ENCODE measurements at places on chromosomes 2 and 18. TPM values are rescaled to one million over a fixed set of nuclear protein-coding genes. Genes with fewer than 3 reads are reported as not detected.

Gene ANKRD30B
- polyA plus RNA-seq: 0.10 TPM

Gene RTP5
- 0.07 TPM for polyA plus RNA-seq

Gene CABLES1
- polyA plus RNA-seq: 11.1 TPM

Gene APOB
- polyA plus RNA-seq: 863 TPM

- DNase-seq: no peak
Measured at GRCh38 chr2:17857021-17857420, 21.4 kb upstream of the KCNS3 start.

Gene AGBL5
- 28.3 TPM for polyA plus RNA-seq

Gene FSHR
- polyA plus RNA-seq: not detected

GRCh38 chr2:180577567-180577966 lies 402.8 kb upstream of the UBE2E3 start:
- DNase-seq: no peak

- DNase-seq: no peak
Measured at GRCh38 chr18:5419030-5419429, 123.5 kb upstream of the ZBTB14 start.

Gene KCNG2
- 0.46 TPM for polyA plus RNA-seq

- peak; percentile 30 for DNase-seq
Measured at GRCh38 chr18:11268741-11269233, 119.4 kb upstream of the PIEZO2 start.

DNA sequence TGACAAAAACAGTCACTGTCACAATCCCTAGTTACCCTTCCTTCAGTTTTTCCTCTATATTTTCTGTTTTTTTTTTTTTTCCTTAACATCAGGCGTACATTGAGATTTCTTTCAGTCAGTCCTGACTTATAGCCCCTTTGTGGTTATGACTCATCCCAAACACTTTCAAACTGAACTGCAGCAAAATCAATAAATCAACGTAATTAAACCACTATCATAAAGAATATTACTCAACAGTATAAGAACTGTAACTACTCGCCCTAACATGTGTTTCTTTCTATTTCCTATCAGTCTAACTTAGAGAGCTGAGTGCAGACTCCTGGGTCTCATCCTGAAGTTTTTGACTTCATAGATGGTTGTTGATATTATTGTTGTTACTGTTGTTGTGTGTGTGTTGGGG lies 523.5 kb downstream of the LRRTM4 start:
- no peak for DNase-seq

GRCh38 chr2:62573936-62574335 lies 67.9 kb upstream of the TMEM17 start:
- DNase-seq: no peak

DNA sequence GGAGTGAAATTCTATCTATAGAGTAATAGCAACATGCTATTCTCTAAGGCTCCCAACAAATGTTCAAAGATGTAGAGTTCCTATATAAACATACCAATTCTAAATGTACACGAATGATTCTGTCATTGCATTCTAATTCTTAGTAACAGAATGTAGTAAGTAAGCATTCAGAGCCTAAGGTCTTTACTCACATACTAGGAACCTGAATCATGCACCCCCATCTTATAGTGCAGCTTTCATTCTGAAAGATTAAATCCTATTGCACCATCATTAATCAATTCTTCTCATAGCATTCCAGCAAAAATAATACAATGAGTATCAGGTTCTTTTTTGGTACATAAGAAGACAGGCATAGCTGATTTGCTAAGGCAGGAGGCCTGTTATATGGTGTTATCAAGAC lies 230.0 kb downstream of the NCKAP5 start:
- DNase-seq: no peak

GRCh38 chr2:168490015-168490874 lies 34.2 kb downstream of the CERS6 start:
- DNase-seq: peak; percentile 89

DNA sequence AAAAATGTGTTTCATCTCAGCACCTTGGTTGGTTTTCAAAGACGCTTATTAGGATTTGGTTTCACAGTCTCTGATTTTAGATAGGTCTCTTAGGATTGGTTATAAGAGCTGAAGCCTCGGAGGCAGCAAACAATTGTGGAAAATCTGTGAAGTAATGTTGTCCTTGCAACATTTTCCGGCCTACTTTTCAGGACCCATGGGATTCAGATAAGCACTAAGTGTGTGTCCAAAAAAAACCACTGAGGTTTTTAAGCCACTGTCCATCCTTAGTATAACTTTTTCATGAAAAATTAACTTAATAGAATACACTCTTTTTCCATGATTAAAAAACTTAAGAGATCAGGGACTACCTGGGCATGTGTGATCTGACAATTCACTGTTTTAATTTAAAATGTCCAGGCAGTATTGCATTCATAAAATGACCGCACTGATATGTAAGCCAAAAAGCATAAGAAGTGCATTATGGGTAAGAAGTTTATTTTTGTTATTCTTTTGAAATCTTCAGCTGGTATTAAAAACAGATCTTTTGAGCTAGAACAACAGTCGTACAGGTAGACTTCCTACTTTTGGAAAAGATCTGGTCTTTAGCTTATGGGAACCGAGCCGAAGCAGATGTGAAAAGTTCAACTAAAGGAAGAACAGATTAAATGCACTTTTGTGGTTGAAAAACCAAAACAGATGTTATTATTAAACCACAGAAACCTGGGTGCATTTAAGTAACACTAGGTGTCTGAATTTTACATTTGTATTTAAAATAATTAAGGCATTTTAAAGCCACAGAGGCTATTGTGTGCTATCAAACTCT lies 479.4 kb upstream of the ZEB2 start:
- no peak for DNase-seq

Gene PSD4
- 21.4 TPM for polyA plus RNA-seq

GRCh38 chr2:240369801-240370585 lies 65.5 kb upstream of the GPC1 start:
- DNase-seq: peak; percentile 29

Gene TFCP2L1
- 0.45 TPM for polyA plus RNA-seq

DNA sequence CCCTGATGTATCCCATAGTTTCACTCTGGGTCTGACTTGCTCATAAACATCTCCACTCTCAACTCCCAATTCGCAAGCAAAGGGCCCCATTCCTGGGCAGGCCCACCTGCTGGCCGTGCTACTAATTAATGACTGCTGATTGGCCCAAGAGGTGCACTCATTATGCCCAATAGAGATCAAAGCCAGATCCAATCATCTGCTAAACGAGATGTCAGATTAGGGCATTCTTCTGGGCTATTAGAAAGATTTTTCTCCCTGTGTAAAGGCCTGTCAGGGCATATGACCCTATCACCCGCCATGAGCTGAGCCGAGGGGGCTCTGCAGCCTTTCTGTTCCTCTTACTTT lies 103.4 kb upstream of the HAAO start:
- no peak for DNase-seq

Gene EMX1
- polyA plus RNA-seq: 0.22 TPM

- no peak for DNase-seq
Measured at GRCh38 chr2:84779781-84780180, 101.1 kb downstream of the TRABD2A start.

Gene HOXD10
- 0.18 TPM for polyA plus RNA-seq

Gene POTEI
- 0.10 TPM for polyA plus RNA-seq

Gene GCG
- 83.8 TPM for polyA plus RNA-seq

DNA sequence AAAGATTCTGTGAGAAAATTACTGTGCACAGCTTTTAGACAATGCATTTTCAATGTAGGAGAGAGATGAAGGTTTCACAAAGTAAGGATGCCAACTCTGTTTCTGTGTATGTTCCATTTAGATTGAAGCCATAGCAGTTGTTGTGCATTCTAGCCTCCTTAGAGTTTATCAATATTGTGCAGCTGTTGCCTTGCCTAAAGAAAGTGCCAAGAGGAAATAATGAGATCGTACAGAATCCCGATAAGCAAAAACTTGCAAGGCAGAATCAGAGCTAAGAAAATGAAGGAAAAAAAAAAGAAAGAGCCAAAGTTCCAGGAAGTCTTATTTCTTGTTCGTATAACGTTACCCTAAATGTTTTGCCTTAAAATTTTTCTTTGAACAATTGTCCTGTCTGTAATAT lies 965.0 kb downstream of the DCDC2C start:
- DNase-seq: no peak

Gene ANKRD29
- 6.1 TPM for polyA plus RNA-seq

DNA sequence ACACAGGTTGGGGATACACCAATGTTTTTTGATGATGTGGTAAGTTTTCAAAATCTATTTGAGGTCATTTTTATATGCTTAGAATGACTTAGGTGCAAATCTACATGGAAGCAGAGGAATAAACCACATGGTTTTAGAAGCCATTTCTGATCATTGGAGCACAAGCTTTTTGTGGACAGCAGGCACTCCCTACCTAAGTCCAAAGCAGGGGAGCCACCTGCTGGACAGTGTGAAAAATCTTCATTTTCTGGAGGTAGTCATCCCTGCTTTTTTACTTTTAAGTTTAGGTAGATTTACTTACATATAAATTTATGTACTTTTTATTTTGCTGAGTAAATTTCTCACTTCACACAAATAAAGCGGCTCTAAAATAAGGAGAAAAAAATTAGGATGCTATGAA lies 323.2 kb downstream of the PLCL1 start:
- no peak for DNase-seq

GRCh38 chr18:12579775-12580174 lies 78.1 kb downstream of the SPIRE1 start:
- no peak for DNase-seq

Gene HOXD12
- polyA plus RNA-seq: not detected

DNA sequence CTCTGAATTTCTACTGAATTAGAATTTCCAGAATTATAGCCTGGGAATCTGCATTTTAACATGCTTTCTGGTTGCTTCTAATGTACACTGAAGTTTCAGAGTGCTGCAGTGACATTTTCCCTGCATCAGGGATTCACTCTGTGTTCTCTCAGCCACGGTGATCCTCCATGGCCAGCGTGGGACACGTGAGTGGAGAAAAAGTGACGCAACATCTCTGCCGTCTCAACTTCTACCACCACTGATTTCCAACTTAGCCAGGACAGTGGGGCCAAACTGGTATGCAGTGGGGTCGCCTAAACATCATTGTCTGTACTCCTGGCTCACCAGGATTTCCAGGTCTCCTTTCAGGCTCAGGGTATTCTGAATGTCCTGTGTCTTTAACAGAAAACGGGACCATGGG lies 44.6 kb downstream of the LAMA3 start:
- DNase-seq: no peak

- no peak for DNase-seq
Measured at GRCh38 chr2:28351621-28352020, 41.0 kb upstream of the FOSL2 start.

DNA sequence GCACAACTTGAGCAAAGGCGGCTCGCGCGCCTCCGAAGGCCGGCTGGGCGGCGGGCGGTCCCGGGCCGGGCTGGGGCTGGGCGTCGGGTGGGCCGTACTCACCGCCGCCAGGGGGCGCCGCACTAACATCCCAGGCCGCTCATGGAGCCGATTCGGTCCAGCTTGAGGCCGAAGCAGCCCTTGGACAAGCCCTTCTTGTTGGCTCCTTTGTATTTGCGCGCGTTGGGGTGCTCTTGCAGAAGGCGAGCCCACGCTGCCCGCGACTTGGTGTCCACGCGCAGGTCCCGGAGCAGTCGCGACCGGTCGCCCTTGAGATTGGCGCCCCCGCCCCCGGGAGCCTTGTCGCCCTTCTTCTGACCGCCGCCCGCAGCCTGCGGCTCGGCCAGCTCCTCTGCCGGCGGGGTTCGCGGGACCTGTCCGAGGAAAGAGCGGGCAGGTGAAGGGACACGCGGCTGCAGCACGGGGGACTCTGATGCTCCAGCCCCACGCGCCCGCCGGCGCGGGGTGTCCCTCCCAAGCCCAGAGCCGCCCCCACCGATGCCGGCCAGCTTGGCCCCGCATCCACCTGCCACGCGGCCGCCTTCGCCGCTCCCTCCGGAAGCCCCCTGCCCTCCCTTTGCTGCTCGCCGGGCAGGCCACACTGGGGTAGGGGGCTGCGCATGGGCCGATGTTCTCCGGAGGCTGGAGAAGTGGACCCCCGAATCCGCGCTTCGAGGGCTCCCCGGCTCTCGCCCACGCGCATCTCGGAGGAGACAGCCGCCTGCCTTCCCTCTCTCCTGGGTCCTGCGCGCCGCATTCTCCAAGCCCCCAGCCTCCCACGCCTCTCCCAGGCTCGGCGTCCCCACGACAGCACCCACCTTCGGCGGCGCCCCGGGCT lies 655 bp downstream of the NPPC start:
- DNase-seq: peak; percentile 64

GRCh38 chr2:84278386-84278785 lies 180.7 kb downstream of the SUCLG1 start:
- DNase-seq: no peak

DNA sequence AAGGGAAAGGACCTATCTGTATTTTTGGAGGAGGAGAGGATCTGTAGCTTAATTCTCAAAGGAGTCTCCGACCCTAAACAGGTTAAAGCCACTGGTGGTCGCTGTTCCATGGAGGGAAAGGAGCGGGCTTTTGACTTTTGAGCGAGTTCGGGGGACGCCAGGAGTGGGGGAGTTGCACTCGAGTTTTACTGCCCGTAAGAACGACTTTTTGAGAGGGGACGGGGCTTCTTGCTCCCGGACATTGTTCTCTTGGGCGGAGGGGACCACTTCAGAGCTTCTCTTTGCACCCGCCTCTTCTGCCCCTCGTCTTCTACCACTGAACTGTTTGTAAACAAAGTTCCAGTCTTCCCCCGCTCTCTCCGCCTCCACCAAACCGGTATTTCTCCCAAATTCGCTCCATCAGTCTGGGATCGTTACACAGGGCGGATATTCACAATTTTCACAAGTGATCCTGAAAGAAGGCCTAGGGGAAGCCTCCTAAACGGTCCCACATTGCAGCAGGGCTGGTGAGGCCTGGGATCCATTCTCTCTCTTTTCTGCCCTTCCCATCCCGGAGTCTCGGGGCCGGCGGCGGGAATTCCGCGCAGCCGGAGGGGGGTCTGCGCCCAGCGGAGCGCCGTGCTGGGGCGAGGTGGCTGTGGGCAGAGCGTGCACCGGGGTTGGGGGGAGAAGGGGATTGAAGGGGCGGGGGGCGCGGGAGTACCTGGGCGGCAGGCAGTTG lies 6.6 kb downstream of the DLX2 start:
- DNase-seq: no peak

Gene TCF4
- 42.5 TPM for polyA plus RNA-seq

DNA sequence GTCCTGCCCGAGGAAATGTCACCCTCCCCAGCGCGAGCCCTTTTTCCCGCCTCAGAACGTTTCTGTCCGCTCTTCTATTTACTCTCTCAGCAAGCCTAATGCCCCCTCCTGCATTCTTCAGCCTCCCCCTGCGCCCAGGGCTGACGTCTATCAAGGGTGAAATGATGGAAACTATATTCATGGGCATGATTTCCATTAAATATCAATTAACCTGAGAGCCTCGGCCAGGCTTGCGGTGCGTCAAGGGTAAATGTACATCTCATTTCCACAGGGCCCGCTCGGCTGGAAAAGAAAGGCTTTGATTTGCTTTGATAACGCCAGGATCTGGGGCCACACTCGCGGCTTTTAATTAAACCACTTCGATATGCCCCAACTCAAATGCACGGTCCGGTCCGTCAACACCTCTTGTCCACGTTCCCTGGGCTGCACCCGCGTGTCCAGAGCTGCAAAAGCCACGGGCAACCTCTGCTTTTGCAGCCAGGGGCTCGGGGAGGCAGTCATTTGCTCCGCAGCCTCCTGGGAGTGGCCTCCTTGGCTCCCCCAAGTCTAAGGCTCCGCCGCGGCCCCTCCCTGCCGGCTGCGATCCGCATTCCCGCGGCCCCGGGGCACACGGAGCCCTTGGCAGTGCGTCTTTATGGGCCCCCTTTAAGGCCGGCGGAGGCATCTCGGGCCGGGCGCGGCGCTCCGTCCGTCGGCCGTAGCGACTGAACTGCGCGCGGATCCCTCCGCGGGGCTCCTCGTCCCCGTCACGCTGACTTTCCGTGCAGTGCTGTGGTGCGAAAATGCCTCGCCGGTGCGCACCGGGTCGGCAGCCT lies at the start of gene HOXD8:
Gene HOXD8 (plus strand): TSS at position 724 of the 815 bp plus-strand sequence. CDS start 662 bp downstream, outside the sequence.
- peak; percentile 66 for DNase-seq

All from large intestine (tissue), 12 donors.